Natural killer cell (primary cell): ENCODE measurements at places on chromosomes 5 and 9. TPM values are rescaled to one million over a fixed set of nuclear protein-coding genes. Genes with fewer than 3 reads are reported as not detected.

- no peaks in the 10 kb centered on the region for H3K4me1 ChIP-seq
- H3K27me3 ChIP-seq = no peaks in the 10 kb centered on the region
These were observed 128.6 kb downstream of the PJA2 start for GRCh38 chr5:109281136-109281690.

- H3K4me3 ChIP-seq = no peak overlapping the region
- DNase-seq = no peak
- H3K4me1 ChIP-seq = peaks cover 36% of the 10 kb centered on the region
- no peaks in the 10 kb centered on the region for H3K36me3 ChIP-seq
These were observed 5.4 kb downstream of the NFIL3 start for GRCh38 chr9:91418215-91418610.

The JADE2 gene
- 174 TPM for total RNA-seq

GRCh38 chr5:84605241-84605640 lies 220.6 kb upstream of the EDIL3 start:
- no peak overlapping the region for H3K4me3 ChIP-seq
- H3K27ac ChIP-seq = no peak overlapping the region
- no peaks in the 10 kb centered on the region for H3K27me3 ChIP-seq
- no peak for DNase-seq
- H3K4me1 ChIP-seq = no peaks in the 10 kb centered on the region

The SPINK6 gene
- not detected for total RNA-seq

The GGTA1 gene
- total RNA-seq = 0.55 TPM

DNA sequence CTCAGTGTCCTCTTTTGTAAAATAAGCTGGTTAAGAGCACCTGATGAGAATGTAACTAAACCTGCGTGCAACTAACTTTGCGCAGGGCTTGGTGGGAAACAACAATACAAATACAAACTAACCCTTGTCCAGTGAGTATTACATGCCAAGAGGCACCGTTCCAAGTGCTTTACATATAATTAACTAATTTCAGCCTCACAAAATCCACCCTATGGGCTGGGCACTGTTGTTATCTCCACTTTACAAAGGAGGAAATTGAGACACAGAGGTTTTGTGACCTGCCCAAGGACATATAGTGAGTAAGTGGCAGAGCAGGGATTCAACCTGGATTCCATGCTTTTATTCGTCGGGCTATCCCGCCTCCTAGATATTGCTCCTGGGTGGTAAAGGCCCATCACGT lies 26.2 kb upstream of the TNIP1 start:
- H3K4me1 ChIP-seq = no peaks in the 10 kb centered on the region
- H3K4me3 ChIP-seq = no peak overlapping the region
- no peak for DNase-seq
- peaks cover 96% of the 10 kb centered on the region for H3K36me3 ChIP-seq

GRCh38 chr5:142009886-142010285 lies 2.9 kb downstream of the GNPDA1 start:
- no peak overlapping the region for H3K4me3 ChIP-seq
- no peak for DNase-seq
- no peaks in the 10 kb centered on the region for H3K27me3 ChIP-seq
- H3K36me3 ChIP-seq = peaks cover 16% of the 10 kb centered on the region

DNA sequence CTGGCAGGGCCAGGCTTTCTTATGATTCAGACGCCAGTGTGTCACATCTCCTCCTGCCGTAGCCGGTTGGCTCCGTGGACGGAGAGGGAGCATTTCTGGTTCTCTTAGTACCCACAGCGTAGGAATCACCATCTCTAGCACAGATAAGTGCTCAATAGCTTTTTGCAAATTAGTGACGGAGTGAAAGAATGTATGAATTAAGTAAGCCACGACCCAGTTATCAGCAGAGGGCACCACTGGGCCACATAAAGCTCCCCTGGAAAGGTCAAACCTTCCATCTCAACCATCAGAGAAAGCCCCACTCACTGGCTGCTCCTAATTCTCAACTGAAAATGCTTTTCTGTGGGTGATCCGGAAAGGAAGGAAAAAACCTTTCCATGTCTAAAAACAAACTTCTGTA lies 317.0 kb upstream of the ADCY2 start:
- no peaks in the 10 kb centered on the region for H3K4me1 ChIP-seq
- no peaks in the 10 kb centered on the region for H3K36me3 ChIP-seq
- H3K4me3 ChIP-seq = no peak overlapping the region
- H3K27ac ChIP-seq = no peak overlapping the region
- H3K27me3 ChIP-seq = no peaks in the 10 kb centered on the region

DNA sequence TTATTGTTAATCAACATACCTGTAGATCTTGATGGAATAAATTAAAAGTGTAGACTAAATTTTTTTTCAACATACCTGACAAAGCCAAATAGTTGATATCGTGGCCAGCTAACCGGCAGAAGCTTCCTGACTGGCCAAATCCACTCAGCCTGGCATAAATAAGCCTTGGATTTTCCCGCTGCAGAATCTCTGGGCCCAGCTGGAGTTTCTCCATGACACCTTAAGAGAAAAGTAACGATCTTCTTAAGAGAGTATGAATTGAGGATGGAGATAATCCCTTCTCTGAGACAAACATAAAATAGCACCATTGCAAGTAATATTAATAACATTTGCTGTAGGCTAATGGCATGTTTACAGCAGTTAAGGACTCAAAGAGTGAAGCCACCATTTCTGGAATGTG lies 2.2 kb downstream of the AMACR start:
- H3K27me3 ChIP-seq = no peaks in the 10 kb centered on the region
- H3K36me3 ChIP-seq = peaks cover 21% of the 10 kb centered on the region
- H3K27ac ChIP-seq = no peak overlapping the region
- no peak for DNase-seq

DNA sequence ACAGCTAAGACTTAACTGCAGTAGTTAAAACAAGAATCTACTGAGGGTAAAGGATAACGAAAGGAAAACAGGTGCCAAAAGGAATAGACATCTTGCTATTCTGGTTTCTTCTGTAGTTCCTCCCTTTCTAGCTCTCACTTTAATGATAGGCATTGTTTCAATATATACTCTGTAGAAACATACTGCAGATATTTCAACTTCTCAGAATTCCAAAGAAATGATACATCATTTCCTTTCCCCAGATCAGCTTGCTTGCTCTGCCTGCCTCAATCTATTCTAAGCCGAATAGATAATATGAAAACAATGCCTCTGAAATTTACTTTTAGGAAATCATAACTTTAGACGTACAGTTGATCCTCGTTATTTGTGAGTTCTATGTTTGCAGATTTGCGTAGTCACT lies 46.3 kb downstream of the ACO1 start:
- H3K27me3 ChIP-seq = no peaks in the 10 kb centered on the region
- no peak overlapping the region for H3K27ac ChIP-seq
- H3K4me3 ChIP-seq = no peak overlapping the region
- H3K36me3 ChIP-seq = peaks cover 11% of the 10 kb centered on the region
- no peaks in the 10 kb centered on the region for H3K4me1 ChIP-seq

- DNase-seq = no peak
- no peaks in the 10 kb centered on the region for H3K36me3 ChIP-seq
- H3K4me1 ChIP-seq = peaks cover 5% of the 10 kb centered on the region
- no peak overlapping the region for H3K27ac ChIP-seq
- no peaks in the 10 kb centered on the region for H3K27me3 ChIP-seq
- H3K4me3 ChIP-seq = no peak overlapping the region
These were observed 20.2 kb downstream of the KYAT1 start for GRCh38 chr9:128861501-128861900.
